ENCODE measurements at places on chromosomes 6 and 20.

DNA sequence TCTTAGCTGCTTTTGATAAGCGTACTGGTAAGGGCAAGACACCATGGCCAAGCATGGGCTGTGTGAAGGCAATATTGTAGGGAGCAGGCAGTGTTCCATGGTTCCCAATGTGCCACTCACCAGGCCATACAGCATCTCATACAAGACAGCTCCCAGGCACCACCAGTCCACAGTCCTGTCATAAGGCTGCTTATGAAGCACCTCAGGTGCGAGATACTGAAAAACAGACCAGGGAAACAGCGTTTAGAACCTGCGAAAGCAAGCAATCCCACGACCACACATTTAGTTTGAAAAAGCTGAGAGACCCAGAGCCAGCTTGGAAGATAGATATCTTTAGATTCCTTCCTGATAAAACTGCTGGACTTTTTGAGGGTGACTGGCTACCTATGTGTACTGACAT, 119.1 kb upstream of the SLC2A12 start:
- no peaks in the 10 kb centered on the region for H3K27me3 ChIP-seq
- no peak for DNase-seq
- H3K36me3 ChIP-seq, result peaks cover 67% of the 10 kb centered on the region
- H3K4me1 ChIP-seq, result peaks cover 46% of the 10 kb centered on the region
- H3K4me3 ChIP-seq, result peak overlapping the region; percentile 97

- no peak overlapping the region for H3K4me3 ChIP-seq
- no peaks in the 10 kb centered on the region for H3K36me3 ChIP-seq
- DNase-seq, result no peak
- no peaks in the 10 kb centered on the region for H3K27me3 ChIP-seq
- no peaks in the 10 kb centered on the region for H3K4me1 ChIP-seq
These were observed 40.7 kb upstream of the TBX18 start for GRCh38 chr6:84805145-84805544.

GRCh38 chr6:131949620-131949908, 1.6 kb downstream of the CCN2 start:
- no peak overlapping the region for H3K27ac ChIP-seq
- no peaks in the 10 kb centered on the region for H3K36me3 ChIP-seq
- peaks cover 8% of the 10 kb centered on the region for H3K4me1 ChIP-seq
- H3K27me3 ChIP-seq, result peaks cover 61% of the 10 kb centered on the region
- H3K4me3 ChIP-seq, result no peak overlapping the region

DNA sequence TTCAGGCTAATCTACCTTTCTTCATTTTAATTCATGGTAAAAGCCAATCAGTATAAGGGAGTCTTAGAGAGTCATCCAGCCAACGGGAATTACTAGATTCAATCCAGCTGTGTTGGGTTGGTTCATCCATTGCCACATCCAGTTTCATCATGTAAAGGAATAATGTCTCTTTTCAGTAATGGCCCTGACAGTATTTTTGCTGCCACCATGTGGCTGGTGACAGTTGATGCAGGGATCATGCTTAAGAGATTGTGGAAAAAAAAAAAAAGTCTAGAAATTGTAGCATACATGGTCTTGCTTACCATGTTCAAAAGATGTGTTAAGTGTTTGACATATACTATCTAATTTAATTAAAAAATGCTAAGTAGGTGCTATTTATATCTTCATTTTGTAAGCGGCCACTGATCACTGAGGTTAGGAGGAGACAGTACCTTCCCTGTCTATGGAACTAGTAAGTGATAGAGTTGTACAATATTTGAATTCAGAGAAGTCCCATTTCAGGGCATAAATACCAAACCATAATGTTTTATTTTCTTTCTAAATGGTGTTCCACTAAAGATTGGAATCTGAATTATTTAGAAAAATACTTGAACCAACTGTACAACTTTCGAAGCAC, 135.9 kb downstream of the KHDRBS2 start:
- H3K27me3 ChIP-seq, result no peaks in the 10 kb centered on the region
- H3K27ac ChIP-seq, result no peak overlapping the region
- peak; percentile 11 for DNase-seq
- H3K4me1 ChIP-seq, result no peaks in the 10 kb centered on the region

DNA sequence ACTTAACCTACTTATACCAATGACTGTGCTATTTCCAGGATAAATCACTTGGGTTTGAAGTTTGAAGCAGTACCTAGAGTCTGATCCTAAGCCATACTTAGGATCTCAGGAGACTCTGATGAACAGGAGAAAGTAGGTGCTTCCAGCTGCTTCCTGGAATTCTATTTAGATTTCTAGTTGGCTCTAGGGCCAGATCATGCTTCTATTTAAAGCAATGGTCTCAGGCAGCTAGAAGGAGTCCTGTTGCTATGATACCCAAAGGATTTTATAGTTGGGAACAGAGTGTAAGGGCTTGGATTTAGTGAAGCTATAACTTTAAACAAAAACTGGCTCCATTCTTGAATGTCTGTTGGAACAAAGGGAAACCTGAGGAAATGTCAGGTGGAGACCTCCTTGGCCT, 52.4 kb upstream of the TINAG start:
- no peak for DNase-seq
- no peaks in the 10 kb centered on the region for H3K36me3 ChIP-seq
- H3K27ac ChIP-seq, result no peak overlapping the region
- H3K27me3 ChIP-seq, result no peaks in the 10 kb centered on the region
- no peaks in the 10 kb centered on the region for H3K4me1 ChIP-seq
- H3K4me3 ChIP-seq, result no peak overlapping the region

DNA sequence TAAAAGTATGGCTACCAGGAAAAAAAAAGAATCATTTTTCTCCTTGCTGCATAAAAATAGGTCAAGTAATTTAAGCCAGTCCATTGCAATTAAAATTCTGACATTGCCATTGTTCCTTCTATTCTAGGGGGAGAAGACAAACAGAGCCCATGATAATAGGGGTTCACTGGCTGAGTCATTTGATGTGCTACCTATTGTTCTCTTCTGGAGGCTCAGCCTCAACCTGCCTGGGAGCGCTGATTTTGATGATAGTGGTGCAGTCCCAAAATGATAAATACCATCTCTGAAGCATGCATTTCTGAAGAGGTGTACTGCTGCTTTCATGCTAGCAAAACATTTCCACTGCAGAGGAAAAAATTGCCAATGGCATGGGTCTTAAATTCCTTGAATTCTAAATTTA, 5.8 kb downstream of the CITED2 start:
- peaks cover 46% of the 10 kb centered on the region for H3K4me1 ChIP-seq
- no peaks in the 10 kb centered on the region for H3K27me3 ChIP-seq
- H3K4me3 ChIP-seq, result no peak overlapping the region
- peaks cover 11% of the 10 kb centered on the region for H3K36me3 ChIP-seq
- no peak for DNase-seq

DNA sequence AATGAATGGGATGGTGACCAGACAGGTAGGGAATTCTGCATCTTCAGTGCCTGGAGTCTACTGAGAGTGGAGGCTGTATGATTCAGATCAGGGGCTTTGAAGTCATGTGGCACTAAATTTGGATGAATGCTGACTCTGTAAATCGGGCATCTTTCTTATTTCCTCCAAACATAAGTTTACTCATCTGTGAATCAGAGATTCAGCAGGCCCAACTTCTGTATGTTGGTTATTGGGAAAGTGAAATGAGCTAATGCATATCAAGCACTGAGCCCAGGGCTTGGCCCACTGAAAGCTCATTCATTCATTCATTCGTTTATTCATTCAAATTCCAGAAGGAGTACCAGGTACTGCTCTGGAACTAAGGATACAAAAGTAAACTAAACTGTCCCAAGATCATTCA, 192.3 kb upstream of the RIN2 start:
- H3K4me3 ChIP-seq, result no peak overlapping the region
- H3K27ac ChIP-seq, result no peak overlapping the region
- no peaks in the 10 kb centered on the region for H3K4me1 ChIP-seq
- no peak for DNase-seq
- no peaks in the 10 kb centered on the region for H3K36me3 ChIP-seq

DNA sequence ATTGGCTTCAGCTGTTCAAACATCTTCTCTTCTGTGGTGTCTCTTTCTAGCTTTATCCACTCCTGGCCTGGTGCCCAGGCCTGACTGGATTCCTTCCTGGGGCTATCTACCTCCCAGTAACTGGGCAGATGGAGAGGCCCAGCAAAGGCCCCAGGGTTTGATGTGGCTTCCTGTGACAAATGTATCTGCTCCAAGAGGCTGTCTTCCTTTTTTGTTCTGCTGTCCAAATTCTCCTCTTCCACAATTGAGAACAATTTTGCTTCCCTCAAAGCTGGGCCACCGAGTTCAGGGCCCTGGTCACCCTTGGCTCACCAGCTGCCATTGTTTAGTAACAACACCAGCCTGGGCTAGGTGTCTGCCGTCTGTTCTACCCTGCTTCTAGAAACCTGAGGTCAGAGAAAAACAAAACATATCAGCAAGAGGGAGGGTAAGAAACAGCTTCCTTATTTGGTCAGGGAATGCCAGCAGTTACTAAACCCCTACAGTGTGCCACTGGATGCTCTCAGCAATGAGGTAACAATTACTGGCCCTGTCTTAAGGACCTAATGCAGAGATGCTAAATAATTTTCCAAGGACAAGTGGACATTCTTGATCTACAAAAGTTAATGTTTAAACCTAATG, 3.9 kb downstream of the ZFP57 start:
- no peaks in the 10 kb centered on the region for H3K36me3 ChIP-seq
- no peak for DNase-seq
- H3K27me3 ChIP-seq, result no peaks in the 10 kb centered on the region
- H3K4me1 ChIP-seq, result peaks cover 6% of the 10 kb centered on the region
- no peak overlapping the region for H3K4me3 ChIP-seq

- H3K36me3 ChIP-seq, result no peaks in the 10 kb centered on the region
- H3K27me3 ChIP-seq, result peaks cover 3% of the 10 kb centered on the region
- no peak overlapping the region for H3K27ac ChIP-seq
- H3K4me1 ChIP-seq, result no peaks in the 10 kb centered on the region
- DNase-seq, result no peak
These were observed 94.5 kb downstream of the RFPL4B start for GRCh38 chr6:112441607-112442006.

DNA sequence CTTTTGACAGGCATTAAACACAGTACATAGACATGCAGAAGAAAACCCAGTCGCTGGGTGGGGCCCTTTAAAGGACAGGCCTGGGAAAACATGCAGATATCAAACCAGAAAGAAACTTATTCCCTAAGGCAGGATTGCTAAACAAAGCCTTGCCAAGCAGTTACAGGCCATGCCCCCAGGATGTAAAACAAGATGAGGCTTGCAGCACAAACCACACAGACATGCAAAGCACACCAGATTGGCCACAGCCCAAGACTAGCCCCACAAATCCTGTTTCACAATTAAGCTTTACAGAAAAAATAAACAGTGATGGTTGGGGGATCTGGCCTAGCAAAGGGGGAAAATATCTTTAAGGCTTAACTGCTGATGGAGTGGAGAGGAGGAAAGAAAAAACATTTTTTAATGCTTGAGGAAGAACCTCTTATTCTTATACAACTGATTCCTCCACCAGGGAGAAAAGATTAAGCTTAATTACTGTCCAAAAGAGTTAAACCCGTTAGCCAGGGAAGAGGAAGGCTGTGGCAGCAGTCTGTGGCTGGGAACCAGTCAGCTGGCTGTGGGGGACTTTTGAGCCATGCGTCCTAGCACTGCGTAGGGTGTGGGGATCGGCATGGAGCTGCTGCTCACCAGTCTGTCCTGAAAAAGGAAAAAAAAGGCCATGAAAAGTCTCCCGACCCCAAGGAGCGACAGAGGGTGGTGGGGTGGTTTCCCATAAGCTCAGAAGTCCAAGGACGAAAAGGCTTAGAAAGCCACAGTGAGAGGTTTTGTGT, 28.4 kb downstream of the COL19A1 start:
- DNase-seq, result no peak
- no peak overlapping the region for H3K27ac ChIP-seq
- no peaks in the 10 kb centered on the region for H3K36me3 ChIP-seq
- no peaks in the 10 kb centered on the region for H3K4me1 ChIP-seq
- no peaks in the 10 kb centered on the region for H3K27me3 ChIP-seq
- H3K4me3 ChIP-seq, result no peak overlapping the region
